ENCODE measurements at places on chromosomes 5 and 9.

- DNase-seq = no peak
These were observed 263.9 kb upstream of the TRPC7 start for GRCh38 chr5:136629125-136629792.

GRCh38 chr9:122331523-122331927 lies 39.3 kb upstream of the PTGS1 start:
- DNase-seq = no peak

- DNase-seq = peak; percentile 35
These were observed 39.3 kb upstream of the KIAA1958 start for GRCh38 chr9:112447283-112447761.

- no peak for DNase-seq
These were observed 30.6 kb upstream of the SPINK5 start for GRCh38 chr5:148033134-148033533.

- no peak for DNase-seq
These were observed 361.5 kb upstream of the CDH10 start for GRCh38 chr5:25006237-25006636.

Data from MV-4-11 (cell line).